Stimulated activated CD4-positive, alpha-beta T cell treated with anti-CD3 and anti-CD28 coated beads, Interleukin-1b, Interleukin-23, amount 100 ng/mL, for 24 hours (primary cell): ENCODE measurements at places on chromosomes 7 and 10.

- DNase-seq, result no peak
These were observed 50.5 kb downstream of the EGFR start for GRCh38 chr7:55069271-55069792.

DNA sequence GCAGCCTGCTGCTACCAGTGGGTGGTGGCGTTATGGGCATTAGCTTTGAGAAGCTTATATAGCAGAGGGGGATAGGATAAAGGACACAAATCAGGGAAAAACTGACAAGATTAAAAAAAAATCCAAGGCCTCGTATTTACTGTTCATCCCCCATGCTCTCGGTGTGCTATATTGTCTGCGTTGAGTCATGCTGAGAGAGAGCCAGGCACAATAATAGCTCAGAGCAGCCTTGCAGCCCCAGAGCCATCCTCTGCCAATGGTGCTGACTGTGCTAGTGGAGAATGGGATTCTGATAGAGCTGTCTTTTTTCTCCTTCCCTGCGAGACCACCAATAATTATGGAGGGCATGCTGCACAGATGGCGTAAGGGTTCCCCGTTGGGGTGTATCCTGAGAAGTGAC lies 51.7 kb upstream of the FZD1 start:
- no peak for DNase-seq

- DNase-seq, result no peak
These were observed 15.5 kb downstream of the STX1A start for GRCh38 chr7:73703757-73704639.

DNA sequence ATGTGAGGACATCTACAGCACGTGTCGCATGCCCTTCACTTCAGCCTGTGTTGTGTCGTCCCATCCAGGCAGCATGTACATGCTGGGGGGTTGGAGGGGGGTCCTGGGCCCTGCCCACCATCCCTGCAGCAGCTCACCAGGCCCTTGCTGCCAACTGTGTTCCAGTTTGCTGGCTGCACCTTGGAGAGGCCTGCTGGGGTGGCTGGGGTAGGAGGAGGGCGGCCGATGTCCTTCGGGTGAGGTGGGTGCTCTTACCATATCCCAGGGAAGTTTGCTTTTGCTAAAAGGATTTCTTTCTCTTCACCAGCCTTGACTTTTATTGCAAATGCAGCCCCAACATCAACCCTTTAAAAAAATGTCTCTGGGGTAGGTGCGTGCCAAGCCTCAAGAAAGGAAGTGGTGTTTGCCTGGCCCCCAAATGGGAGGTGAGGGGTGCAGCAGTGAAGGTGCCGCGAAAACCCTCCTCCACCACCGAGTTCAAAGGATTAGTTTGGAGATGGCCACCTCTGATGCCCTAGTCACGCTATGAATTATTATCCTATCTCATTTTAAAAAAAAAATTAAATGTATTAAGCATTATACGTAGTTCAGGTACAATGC lies 165.8 kb upstream of the KLF6 start:
- DNase-seq, result no peak

DNA sequence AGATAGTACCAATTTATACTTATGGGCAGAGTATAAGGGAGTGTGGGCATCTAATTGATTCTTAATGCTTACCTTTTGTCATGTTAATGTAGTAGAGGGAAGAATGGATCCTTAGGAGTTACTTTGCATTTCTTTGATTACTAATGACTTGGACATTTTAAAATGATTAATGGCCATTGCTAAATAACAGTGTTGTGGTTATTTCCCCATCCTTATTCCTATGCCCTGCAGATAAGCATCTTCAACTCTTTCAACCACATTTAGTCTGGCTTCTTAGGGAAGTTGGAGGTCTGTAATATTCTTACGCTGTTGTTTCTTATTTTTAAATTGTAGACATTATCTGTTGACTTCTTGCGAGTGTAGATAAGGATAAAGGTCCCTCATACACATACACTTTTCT lies 37.2 kb downstream of the KAT6B start:
- DNase-seq, result no peak

DNA sequence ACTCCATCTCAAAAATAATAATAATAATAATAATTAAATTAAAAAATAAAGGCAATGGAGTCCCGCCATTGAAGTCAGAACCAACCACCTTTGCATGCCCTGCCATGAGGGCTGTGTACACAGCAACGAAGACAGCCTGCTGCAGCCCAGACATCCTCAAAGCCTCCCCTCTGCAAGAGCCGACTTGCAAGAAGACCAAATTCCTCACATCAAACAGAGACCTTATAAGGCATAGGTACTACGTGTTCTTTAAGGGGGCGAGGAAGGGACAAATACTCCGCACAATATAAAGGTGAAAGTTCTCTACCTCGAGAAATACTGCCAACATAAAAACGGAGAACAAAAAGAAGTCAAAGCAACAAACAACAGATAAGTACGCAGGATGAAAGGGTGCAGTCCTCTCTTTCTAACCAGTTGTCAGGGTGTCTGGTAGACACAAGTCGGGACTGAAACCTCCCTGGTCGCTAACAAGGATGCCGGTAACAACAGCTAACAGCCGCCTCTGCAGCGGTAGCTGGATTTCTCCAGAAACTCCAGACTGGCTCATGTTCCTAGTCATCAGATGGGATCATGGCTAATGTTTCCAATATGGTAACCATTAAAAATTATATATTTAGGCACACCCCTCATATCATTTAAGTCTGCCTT lies 23.6 kb downstream of the FGFR2 start:
- no peak for DNase-seq

- no peak for DNase-seq
These were observed 18.6 kb upstream of the TMEM225B start for GRCh38 chr7:99579281-99579955.

- no peak for DNase-seq
These were observed 24.1 kb upstream of the GGCT start for GRCh38 chr7:30528779-30529178.

- no peak for DNase-seq
These were observed 4.9 kb upstream of the VWA2 start for GRCh38 chr10:114234132-114234531.

DNA sequence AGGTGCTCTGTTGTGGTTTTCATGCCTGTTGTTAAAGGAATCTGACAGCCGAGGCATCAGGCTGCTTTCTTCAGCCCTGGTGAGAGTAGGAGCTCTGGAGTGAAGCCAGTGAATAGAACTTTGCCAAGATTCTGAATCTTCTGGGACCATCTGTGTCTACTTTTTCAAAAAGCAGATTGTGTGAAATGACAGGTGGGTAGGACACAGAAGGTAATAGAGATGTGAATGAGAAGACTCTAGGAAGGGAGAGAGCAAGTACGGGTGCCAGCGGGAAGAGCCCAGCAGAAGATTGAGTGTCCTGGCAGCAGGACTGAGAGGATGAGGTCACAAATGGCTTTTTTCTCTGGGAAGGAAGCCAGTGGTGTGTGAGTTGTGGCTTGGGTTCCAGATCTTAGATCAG lies 429.2 kb downstream of the SDK1 start:
- DNase-seq, result no peak

- DNase-seq, result no peak
These were observed 53.4 kb downstream of the CFAP58 start for GRCh38 chr10:104406715-104407650.

GRCh38 chr10:118586911-118587310 lies 8.5 kb downstream of the PRLHR start:
- DNase-seq, result no peak

DNA sequence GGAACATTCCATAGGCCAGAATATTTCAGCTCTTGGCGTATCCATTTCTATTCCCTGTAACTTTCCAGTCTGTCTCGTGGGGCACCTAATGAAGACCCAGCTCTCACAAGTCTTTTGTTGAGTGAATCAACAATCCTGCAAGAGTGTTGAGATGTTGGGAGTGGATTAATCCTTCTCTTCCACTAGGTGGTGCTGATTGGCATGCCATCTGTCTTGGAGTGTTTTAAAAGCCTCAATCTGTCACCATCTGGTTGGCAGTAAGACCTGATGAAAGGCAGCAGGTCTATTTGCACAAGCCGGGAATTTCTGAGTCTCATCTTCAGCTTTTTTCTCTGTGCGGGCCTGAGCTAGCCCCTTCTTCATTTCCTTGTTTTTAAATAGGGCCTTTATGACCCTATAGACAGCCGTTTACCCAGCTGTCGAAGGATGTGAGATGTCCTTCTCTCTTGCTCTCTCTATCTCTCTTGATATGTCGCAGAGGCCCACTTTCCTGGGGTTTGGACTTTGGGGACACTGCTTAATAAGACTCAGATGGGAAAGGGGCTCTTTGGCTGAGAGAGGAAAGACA lies 180.5 kb downstream of the ZNF365 start:
- DNase-seq, result no peak

DNA sequence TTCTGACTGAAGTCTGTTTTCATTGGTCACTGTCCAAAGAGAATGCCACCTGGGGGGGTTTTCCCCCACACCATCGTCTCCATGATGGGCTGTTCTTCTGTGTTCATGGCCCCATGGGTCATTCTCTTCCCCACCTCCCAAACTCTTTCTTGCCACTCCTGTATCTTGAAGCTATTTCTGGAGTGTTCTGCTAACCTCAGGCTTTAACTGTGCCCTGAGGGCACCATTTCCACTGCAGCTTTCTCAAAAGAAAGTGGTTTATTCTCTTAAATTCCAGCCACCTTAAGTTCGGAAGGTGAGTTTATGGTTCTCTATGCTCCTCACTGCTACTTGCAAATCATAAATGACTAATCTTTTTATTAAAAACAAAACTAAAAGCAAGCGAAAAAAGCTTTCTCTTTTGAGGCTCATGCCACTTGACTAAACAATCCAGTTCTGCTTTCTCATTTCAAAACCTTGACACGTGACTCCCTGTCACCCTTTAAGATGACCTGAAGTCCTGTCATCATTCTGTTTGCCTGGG lies 7.4 kb upstream of the APBB1IP start:
- no peak for DNase-seq

DNA sequence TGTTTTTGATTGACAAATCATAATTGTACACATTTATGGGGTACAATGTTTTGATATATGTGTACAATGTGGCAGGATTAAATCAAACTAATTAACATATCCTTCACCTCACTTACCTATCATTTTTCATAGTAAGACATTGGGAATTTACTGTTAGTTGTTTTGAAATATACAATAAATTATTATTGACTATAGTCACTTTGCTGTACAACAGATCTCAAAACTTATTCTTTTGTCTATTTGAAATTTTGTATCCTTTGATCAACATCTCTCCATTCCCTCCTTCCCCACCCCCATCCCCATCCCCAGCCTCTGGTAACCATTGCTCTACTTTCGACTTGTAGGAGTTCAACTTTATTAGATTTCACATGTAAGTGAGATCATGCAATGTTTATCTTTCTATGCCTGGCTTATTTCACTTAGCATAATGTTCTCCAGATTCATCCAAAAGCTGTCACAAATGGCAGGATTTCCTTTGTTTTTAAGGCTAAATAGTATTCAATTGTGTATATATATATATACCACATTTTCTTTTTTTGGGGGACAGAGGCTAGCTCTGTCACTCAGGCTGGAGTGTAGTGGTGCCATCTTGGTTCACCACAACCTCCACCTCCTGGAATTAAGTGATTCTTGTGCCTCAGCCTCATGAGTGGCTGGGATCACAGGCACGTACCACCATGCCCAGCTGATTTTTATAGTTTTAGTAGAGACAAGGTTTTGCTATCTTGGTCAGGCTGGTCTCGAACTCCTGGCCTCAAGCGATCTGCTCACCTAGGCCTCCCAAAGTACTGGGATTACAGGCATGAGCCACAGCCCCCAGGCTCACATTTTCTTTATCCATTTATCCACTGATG lies 23.3 kb upstream of the SLC26A5 start:
- no peak for DNase-seq

- no peak for DNase-seq
These were observed 19.2 kb upstream of the DDC start for GRCh38 chr7:50584386-50584785.

DNA sequence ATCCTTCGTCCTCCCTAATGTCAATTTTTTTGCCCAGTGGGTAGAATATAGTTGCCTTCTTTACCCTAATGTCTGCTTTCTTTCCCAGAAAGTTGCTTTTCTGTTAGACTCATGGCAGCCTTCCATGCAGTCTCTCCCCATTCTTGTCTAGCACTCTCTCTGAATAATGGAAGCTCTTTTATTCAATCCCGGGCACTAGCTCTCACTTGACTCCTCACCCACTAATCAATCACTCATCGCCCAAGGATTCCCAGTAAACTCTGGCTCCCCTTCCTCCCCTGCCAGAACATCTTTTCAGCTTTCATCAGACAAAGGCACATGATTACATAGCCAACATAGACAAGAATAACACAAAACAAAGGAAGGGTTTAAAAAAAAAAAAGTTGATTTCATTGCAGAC lies 100.2 kb upstream of the RELN start:
- no peak for DNase-seq

DNA sequence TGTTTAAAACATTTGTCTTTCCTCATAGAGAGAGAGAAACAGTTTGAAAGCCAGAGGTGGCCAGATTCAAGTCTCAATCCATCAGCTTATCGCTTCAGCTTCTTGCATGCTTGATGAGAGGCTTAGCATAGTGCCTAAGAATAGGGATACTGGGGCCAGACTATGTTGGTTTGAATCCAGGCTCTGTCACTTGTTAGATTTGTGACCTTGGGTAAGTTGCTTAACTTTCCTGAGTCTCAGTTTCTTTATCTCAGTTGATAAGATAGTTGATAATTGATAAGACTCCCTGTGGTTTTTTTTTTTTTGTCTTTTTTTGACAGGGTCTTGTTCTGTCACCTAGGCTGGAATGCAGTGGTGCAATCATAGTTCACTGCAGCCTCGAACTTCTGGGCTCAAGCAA lies 12.1 kb upstream of the CDK6 start:
- DNase-seq, result no peak

DNA sequence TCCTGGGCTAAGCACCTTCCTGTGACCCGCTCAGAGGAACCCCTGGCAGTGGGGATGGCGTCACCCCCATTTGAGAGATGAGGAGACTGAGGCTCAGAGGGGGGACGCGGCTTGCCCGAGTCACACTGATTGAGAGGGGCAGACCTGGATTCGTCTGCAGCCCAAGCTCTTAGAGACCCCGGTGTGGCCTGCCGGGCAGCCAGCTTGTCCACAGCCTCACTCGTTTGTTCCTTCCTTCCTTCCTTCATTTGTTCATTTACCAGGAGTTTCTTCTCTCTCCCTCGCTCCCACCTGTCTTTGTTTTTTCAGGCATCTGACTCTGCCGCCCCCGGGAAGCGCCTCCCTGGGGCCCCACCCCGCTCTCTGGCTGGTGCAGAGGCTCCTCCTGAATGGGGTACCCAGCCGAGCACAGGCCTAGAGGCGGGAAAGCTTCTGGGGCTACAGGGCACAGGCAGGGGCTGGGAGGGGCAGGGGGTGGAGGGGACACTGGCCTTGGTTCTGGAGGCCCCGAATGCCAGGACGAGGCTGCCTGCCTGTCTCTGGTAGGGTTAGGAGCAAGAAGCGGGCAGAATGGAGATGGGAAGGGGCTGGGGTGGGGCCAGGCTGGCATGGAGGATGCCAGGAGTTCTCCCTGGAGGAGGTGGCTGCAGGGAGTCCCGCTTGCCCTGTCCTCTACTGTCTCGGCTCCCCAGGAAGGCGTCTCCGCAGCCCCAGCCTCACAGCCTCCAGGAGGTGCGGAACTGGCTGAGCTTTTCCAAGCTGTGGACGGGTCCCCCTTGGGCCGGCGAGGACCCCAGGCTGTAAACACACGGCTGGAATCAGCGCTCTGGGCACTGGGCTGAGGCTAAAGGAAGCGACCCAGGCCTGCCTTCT lies 91.6 kb downstream of the UNCX start:
- no peak for DNase-seq
